ENCODE measurements at places on chromosomes 6 and 20.
A peak's percentile ranks its signal among the peaks of the same experiment; 100 is the strongest.

DNA sequence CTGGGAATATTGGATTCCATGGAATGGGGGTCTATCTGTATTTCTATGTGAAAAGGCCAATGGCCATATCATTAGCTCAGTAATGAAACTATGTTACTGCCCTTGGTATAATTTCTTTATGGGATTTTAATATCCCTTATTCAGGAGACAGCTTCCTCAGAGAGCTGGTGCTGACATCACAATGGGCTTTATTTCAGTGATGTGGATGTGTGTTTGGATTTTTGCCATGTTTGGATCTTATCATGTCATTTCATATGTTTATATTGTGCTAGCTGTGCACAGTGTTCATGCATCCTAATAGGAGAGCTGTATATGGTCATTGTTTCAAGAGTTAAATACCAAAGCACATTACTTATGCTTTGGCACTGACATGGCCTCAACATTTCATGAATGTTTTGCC, 806.1 kb upstream of the MAP3K7 start:
- no peak for DNase-seq

DNA sequence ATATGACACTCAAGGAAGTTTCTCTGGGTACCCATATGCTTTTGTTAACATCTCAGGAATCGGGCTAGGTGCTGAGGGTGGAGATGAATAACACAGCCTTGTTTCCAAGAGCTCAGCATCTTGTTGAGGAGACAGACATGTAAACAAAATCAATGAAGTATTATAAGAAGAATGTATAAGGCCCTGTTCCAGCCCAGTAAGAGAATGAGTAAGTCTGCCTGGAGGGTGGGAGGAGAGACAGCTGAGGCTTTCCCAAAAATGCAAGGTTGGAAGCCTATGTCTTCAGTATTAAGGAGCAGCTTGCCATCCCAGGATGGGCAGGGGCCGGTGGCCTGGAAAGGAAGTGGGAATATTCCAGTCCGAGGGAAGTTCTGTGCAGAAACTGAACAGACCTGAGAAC, 615.3 kb upstream of the BTBD3 start:
- no peak for DNase-seq

DNA sequence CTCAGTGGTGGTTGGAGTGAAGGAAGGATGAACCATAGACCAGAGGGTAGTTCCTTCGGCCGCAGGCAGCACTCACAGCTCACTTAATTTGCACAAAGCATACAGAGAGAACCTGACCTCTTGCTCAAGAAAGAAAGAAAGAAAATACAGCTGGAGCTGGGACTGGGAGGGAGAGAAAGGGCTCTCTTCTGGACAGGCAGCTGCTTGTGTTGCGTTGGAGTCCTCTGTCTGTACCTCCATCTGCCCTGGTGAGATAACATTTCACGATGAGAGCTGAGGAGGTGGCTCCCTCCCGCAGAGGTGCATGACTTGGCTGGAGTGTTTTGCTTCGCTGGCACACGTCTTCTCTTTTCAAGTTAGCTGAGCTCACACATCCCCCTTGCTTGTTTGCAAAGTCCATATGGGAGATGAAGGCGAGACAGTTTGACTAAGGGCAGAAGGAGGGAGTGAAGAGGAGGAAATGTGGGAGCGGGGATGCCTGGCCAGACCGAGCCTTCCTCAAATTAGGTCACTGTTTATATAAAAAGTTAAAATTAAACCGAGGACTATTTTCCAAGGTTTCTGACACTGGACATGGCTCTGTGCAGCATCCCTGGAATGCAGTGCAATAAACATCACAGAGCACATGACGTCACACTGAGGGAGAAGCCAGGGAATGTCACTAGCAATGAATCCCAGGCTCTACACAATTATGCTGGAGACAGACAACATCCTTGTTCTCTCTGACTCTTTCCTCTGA, 359.4 kb downstream of the CD83 start:
- peak; percentile 14 for DNase-seq

- DNase-seq: peak; percentile 1
Observed at GRCh38 chr20:17617868-17618672, 48.2 kb downstream of the DSTN start.

- DNase-seq: no peak
Observed at GRCh38 chr6:3456395-3456897, 404 bp downstream of the SLC22A23 start.

DNA sequence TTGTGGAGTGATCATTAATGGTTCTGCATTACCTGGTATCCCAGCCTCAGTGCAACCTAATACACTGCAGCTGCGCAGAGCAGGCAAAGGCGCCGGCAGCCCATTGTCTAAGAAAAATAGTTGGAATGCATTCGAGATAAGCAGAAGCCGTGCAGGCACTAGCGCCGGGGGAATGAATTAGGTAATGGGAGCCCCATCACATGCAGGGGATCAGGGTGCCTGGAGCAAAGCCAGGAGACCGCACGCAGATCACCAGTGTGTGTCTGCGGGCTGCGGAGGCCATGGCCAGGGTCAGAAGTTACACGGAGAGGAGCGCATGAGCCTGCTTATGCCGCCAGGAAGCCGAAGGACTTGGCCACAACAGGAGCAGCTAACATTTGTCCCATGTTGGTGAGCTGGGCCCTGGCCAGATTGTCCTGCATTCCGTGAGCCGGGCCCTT, 156.8 kb downstream of the DLL1 start:
- DNase-seq: no peak

GRCh38 chr6:133991096-133991593, 38.1 kb downstream of the TBPL1 start:
- DNase-seq: no peak

Data from nephron progenitor cell (in vitro differentiated cells).